ENCODE measurements at places on chromosomes 7 and 10.

DNA sequence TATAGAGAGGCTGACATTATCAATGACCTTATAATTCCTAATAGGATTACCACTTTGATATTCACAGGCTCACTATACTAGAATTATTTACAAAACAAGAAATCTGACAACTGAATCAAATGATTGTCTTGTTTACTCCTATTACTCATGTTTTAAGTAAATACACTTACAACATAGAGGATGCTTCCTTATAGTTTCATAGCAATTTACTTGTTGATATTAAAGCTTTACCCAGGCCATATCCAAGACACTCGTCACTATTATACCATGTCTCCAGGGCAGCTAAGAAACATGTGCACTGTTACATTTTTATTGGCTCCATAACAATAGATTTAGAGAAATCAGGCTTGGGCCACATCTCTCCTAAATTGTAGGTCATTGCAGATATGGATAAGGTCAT lies 276.9 kb downstream of the HGF start:
- no peak for DNase-seq

GRCh38 chr10:88090568-88091214 lies 227.3 kb downstream of the PTEN start:
- DNase-seq = no peak

GRCh38 chr7:9863545-9863944 lies 1110.1 kb upstream of the PHF14 start:
- no peak for DNase-seq

- DNase-seq = no peak
Observed at GRCh38 chr10:96400465-96400864, 41.7 kb upstream of the OPALIN start.

GRCh38 chr10:106557951-106558733 lies 606.4 kb downstream of the SORCS1 start:
- DNase-seq = peak; percentile 83

DNA sequence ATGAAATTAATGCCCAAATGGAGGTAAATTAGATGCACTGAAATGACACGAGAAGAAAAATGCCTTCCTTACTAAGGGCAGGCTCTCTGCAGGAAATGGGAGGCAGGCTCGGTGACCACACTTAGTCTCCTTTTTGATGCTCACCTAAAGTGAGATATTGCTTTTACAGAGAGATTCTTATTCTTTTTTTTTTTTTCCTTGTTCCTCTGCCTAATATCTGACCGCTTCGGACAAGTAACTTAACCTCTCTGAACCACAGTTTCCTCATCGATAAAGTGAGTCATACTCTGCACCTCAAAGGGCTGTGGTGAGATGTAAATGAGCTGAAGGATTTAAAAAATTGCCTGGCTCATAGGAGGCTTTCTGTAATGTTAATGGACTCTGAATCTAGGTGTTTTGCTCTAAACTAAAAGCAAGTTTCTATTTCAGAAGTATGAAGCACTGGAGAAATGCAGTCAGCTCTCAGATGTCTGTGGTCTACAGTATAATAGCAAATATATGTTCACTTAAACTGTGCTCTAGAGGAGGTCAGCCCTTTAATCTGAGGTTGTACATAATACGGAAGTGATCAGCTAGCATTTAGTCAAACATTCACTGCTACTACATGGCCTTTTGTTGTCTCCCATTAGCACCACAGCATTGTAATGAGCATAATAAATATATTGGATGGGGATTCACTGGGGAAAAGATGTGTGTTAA lies 23.2 kb downstream of the NKX2-3 start:
- DNase-seq = no peak

DNA sequence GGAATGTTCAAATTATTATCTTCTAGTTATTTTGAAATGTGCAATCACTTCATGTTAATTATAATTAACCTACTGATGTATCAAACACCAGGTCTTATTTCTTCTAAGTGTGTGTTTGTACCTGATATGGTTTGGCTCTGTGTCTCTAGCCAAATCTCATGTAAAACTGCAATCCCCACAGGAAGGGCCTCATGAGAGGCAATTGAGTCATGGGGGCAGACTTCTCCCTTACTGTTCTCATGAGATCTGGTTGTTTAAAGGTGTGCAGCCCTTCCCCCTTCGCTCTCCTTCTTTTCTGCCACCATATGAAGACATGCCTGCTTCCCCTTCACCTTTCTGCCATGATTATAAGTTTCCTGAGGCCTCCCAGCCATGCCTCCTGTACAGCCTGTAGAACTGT lies 18.6 kb upstream of the PRKCQ start:
- DNase-seq = no peak

- peak; percentile 93 for DNase-seq
Observed at GRCh38 chr10:122112625-122113160, 123.7 kb downstream of the TACC2 start.

GRCh38 chr10:14669576-14669975 lies 105.1 kb downstream of the FAM107B start:
- no peak for DNase-seq

DNA sequence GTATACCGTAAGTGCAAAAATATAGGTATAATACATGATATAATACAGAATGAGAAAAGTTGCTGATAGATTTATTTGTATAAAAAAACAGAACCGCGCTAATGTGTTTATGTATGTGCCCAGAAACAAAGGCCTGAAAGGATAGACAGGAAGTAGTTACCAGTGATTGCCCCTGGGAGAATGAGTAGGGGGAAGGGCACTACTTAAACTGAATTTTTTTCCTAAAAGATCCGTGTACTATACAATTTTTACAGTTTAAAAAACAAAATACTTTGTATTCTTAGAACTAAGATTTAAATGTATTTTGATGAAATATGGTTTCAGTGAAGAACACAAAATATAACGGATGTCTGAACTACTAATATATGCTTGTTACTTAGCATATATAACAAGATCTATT lies 2.9 kb downstream of the IPMK start:
- DNase-seq = peak; percentile 29

DNA sequence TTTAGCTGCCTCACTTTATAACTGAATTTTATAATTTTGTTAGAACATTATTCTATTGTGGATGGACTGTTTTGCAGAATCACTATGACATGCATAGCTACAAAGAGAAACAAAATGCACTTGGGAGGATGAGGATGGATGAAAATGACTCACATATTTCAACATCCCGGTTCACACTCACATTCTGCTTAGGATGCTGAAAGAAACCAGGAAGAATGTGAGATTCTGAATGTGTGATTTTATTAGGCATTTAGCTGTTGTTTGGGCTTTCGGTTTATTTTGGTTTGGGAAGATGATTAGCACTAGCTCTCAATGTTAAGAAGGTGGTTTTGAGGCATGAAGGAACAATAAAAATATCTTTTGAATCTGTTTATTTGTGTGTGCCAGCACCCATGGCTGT lies 235.5 kb downstream of the SEMA3E start:
- DNase-seq = peak; percentile 54

Data from cardiac fibroblast (primary cell).